Bronchial epithelial cell (primary cell): ENCODE measurements at places on chromosomes 1 and 21.
A peak's percentile ranks its signal among the peaks of the same experiment; 100 is the strongest.

DNA sequence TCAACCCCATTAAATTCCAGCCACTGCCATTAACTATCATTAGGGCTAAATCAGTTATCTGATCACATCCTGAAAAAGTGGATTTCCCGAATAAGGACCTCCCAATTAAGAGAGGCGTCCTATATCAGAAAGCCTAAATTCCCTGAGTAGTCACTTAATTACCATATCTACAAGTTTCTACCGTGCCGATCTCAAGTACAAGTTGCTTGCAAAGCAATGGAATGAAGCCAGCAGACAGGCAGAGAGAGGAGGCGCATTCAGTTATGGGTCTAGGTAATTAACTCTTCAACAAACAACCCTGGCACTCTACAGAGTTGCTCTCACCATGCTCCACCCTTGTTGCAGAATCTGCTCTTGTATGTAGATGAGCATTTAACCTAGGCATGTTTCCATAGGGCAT is 494.6 kb upstream of the RUNX1 start:
- no peak for DNase-seq

GRCh38 chr1:50977575-50978143 is 7.6 kb downstream of the CDKN2C start:
- DNase-seq, result no peak

GRCh38 chr1:161214369-161214768 is 726 bp upstream of the FCER1G start:
- DNase-seq, result no peak

DNA sequence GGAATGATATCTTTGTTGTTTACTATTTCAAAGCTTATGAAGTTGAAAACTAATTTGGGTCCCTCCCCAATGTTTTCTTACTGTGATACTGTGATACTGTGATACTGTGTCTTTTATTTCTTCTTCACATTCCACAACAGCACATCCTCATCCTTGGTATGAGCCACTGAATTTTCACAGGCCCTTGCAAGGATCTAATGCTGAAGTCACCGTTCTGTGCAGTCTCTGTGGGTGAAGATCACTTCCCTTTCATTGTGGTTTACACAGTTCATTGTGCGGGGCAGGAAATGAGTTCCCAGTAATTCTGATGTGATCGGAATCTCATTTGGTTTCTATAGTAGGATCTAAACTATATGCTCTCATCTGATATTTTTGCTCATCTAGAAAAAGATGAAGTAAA is 32.1 kb upstream of the PAXBP1 start:
- no peak for DNase-seq

- DNase-seq, result no peak
Observed at GRCh38 chr21:39504230-39504629, 52.5 kb downstream of the SH3BGR start.

- DNase-seq, result peak; percentile 96
Observed at GRCh38 chr1:206513312-206514111, 6.2 kb downstream of the RASSF5 start.

DNA sequence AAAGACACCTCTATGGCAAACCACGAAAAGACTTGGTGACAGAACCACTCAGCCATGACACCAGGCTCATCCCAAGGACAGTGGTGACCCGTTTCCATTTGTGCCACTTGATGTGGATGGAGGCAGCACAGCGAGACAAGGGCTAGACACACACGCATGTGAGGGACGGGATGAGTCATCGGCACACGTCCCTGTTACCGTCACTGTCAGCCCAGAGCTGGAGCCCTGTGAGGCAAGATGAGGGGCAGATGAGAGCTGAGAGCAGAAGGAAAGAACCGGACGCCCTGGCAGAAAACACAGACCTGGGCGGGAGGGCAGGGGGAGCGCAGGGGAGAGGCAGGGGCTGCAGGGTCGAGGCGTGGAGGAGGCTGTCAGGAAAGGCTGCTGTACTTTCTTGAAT is 57.8 kb downstream of the SIK1 start:
- no peak for DNase-seq

GRCh38 chr1:237043846-237044636 is 2.1 kb downstream of the RYR2 start:
- no peak for DNase-seq

- DNase-seq, result no peak
Observed at GRCh38 chr1:43611950-43612349, 38.0 kb upstream of the KDM4A start.

- DNase-seq, result no peak
Observed at GRCh38 chr1:228066891-228067654, 15.4 kb upstream of the ARF1 start.

DNA sequence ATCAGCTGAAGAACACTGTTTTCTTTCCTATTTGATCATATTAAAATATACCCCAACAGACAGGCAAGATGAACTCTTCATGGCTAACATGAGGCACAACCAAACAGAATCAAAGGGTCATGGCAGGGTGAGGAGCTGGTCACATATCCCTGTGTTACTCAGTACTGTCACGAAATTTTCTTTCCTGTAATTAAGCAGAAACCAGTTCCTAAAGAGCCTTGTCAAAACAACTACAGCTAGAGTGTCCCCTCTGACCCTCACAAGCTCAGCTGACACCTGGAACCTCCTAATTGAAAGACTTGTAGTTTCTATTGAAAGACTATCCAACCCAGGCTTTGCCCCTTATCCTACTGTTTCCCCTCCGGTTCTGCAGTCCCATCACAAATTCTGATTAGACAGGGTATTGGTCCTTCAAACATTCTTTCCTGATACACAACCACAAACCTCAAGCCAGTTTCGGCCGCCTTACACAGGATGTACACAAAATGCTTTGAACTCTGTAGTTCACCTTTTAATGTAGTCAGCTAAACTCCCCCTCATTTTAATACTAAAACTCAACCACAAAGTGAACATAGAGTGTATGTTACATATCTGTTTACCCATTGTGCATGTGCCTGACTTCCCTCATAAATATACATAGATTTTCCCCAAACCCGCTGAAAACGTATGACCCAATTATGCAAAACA is 651.9 kb downstream of the MRPL39 start:
- no peak for DNase-seq

DNA sequence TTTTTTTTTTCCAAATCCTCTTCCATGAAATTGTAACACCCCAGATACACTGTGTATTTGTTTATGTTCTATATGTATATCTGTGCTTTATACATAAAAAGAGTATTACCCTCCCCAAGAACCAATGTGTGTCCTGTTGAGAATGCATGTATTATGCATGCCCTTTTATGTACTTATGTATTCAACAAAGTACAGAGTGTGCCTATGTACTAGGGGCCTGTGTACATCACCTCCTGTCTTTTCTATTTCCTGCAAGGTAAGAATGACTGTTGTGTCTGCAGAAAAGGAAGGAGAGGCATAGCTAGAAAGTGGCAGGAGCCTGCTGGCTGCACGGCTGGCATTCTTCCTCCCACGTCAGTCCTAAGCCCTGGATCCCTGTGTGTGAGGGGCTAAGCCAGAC is 7.0 kb downstream of the TMEM61 start:
- no peak for DNase-seq
